ENCODE measurements at places on chromosomes 1 and 21. TPM values are rescaled to one million over a fixed set of nuclear protein-coding genes. Genes with fewer than 3 reads are reported as not detected.

DNA sequence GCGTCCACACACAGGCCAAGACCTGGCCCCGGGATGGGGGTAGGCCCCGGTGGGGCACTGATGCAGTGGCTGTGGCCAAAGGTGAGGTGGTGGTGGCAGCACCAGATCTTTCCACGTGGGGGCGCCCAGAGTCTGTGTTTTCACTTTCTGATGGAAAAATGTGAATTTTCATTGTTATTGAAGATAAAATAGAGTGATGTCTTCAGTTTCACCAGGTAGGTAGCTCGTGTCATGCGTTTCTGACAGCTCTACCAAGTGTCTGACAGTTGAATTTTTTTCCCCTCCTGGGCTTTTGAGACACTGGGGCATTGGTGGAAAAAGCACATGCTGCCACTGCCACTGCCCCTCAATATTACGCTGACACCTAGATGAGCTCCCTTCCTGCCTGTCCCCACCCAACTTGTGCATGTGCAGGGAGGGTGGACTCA lies 40.0 kb upstream of the MAGOH start:
- DNase-seq = peak; percentile 62

DNA sequence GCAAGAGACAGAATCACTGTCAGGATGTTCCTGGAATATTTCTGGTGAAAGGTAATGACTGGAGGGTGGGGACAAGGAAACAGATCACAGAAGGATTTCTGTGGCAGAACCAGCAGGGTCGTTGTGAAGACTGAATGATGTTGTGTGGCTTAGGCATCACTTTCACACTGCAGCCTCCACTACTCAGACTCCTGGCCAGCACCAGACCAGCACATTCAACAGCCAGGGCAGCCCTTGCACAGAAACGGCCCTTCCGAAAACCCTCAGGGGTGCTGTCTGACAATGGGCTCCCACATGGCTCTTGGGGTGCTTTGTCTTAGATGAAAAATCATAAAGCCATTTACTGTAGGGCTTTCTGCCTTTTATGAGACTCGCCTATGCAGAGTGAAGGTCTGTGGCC lies 3.8 kb upstream of the RAB7B start:
- no peak for DNase-seq

- no peak for DNase-seq
Measured at GRCh38 chr1:26221094-26221493, 12.9 kb upstream of the CEP85 start.

GRCh38 chr1:118209648-118210047 lies 24.6 kb upstream of the SPAG17 start:
- no peak for DNase-seq

- DNase-seq = no peak
Measured at GRCh38 chr21:45551316-45551715, 9.1 kb upstream of the SLC19A1 start.

DNA sequence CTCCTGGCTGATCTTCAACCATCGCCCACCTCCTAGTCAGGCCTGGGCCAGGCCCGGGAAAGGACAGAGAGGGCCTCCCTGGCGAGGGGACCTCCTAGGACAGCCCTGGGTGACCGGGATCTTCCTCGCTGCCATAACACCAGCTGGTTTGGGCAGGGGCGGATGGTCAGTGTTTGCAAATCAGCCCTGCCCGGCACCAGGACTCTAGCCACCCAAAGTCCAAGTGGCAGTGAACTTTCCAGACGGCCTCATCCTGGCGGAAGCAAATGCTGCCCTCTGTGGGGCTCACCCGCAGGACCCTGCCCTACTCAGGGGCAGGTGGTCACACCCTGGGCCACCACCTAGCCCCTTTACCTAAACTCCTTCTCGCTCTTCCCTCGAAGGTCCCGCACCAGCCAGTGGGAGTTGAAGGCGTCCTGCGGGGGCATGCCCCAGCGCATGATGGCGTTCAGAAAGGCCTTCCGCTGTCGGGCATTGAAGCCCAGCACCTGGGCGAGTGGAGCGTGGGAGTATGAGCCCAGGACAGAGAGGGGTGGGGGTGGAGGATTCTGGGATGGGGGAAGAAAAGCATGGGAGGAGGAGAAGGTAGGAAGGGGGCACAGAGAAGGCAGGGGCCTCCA lies 55.3 kb downstream of the CHD5 start:
- no peak for DNase-seq

The RXRG gene
- total RNA-seq = 3.3 TPM

The PLXNA2 gene
- total RNA-seq = 23.8 TPM

The RAP1GAP gene
- 4.0 TPM for total RNA-seq

All from right atrium auricular region (tissue), 2 donors.